CD4-positive, CD25-positive, alpha-beta regulatory T cell (primary cell): ENCODE measurements at places on chromosomes 7 and 10. TPM values are rescaled to one million over a fixed set of nuclear protein-coding genes. Genes with fewer than 3 reads are reported as not detected.

DNA sequence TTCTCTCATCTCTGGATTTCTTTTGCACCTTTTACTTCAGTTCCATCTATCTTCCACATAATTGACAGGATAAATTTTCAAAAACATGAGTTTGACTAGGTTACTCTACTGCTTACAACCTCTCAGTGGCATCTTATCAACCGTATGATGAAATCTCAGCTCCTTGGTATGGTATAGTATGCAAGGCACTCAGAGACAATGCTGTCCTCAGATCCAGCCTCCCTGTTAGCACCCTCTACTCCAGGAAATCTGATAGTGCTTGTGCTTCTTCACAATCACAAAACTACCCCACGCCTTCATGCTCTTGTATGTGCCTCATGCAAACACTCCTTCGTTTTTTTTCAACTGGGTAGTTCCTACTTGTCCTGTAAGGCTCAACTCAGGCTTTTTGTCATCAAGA lies 330.7 kb downstream of the GPR158 start:
- no peak for DNase-seq
- H3K27ac ChIP-seq = no peak overlapping the region
- H3K27me3 ChIP-seq = no peaks in the 10 kb centered on the region
- H3K36me3 ChIP-seq = no peaks in the 10 kb centered on the region

GRCh38 chr7:4169455-4169854 lies 512.6 kb upstream of the FOXK1 start:
- no peak for DNase-seq
- H3K27me3 ChIP-seq = no peaks in the 10 kb centered on the region
- H3K4me3 ChIP-seq = no peak overlapping the region
- no peaks in the 10 kb centered on the region for H3K4me1 ChIP-seq
- H3K36me3 ChIP-seq = no peaks in the 10 kb centered on the region
- no peak overlapping the region for H3K27ac ChIP-seq

DNA sequence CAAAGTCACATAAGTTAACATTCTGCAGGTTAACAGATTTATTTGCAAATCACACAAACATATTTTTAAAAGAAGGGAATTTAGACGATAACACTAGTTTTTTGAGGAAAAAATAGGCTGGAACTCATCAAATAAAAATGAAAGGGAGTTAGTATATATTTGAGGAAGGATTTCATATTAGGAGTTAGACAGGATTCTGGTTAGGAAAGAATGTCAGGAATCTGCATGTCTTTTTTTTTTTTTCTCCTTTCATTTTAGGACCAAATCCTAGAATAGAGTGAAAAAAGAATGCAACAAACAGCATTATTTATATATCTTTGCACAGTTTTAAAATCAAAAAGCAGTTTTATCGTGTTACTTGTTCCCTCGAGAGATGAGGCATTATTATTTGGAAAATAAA lies 8.9 kb upstream of the TRDMT1 start:
- peaks cover 19% of the 10 kb centered on the region for H3K4me1 ChIP-seq
- peaks cover 6% of the 10 kb centered on the region for H3K36me3 ChIP-seq
- H3K27ac ChIP-seq = no peak overlapping the region
- no peak overlapping the region for H3K4me3 ChIP-seq

DNA sequence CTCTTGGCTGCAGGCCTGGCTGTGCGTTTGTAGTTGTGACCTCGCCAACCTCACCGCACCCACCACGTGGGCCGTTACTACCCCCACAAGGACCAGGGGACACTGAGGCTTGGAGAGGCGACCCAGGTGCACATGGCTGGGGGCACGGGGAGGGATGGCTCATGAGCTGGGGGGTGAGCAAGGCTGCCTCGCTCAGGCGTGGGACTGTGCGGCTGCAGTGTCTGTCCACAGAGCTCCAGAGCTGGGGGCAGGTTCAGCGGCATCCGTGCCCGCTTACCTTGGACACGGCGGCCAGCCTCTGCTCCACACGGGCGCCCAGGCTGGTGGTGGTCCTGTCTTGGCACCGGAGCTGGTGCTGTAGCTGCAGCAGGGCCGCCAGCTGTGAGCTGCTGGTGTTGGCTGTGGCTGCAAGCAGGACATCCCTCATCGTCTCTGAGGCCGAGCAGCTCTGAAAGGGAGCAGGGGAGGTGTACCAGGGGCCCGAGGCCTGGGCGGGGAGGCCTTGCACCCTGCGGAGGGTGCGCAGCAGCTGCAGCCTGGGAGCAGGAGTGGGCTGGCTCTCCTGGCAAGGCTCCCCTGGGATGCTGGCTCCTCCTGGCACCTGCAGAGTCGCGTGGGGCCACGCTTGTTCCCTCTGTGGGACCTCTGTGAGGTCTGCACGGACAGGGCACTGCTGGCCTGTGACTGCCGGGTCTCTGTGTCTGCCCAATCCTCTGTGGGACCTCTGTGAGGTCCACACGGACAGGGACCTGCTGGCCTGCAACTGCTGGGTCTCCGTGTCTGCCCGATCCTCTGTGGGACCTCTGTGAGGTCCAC lies 60.0 kb upstream of the NKX6-2 start:
- H3K27ac ChIP-seq = no peak overlapping the region
- no peaks in the 10 kb centered on the region for H3K4me1 ChIP-seq
- H3K36me3 ChIP-seq = no peaks in the 10 kb centered on the region
- no peaks in the 10 kb centered on the region for H3K27me3 ChIP-seq
- no peak for DNase-seq
- no peak overlapping the region for H3K4me3 ChIP-seq

- H3K27ac ChIP-seq = no peak overlapping the region
- H3K4me3 ChIP-seq = no peak overlapping the region
- H3K27me3 ChIP-seq = no peaks in the 10 kb centered on the region
- H3K36me3 ChIP-seq = no peaks in the 10 kb centered on the region
- no peaks in the 10 kb centered on the region for H3K4me1 ChIP-seq
Observed at GRCh38 chr10:53387562-53387961, 615.0 kb upstream of the MBL2 start.

DNA sequence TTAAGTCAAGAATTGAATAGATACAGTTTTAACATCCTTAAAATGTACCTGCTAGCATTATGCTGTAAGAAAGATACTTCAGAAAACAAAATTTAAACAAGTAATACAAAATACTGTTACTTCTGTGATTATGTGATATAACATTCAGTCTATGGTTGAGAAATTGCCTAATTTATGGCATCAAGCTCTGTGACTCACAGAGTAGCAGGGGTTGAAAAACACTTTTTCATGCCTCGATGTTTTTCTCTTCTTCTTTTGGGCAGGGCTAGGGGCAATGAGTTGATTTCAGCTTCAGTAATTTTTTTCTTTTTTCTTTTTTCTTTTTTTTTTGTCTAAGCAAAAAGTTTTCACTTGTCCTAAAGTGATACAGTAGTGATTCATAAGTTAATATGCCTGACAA lies 209.2 kb downstream of the MBL2 start:
- no peak overlapping the region for H3K27ac ChIP-seq
- H3K27me3 ChIP-seq = no peaks in the 10 kb centered on the region
- no peaks in the 10 kb centered on the region for H3K36me3 ChIP-seq
- no peak for DNase-seq

DNA sequence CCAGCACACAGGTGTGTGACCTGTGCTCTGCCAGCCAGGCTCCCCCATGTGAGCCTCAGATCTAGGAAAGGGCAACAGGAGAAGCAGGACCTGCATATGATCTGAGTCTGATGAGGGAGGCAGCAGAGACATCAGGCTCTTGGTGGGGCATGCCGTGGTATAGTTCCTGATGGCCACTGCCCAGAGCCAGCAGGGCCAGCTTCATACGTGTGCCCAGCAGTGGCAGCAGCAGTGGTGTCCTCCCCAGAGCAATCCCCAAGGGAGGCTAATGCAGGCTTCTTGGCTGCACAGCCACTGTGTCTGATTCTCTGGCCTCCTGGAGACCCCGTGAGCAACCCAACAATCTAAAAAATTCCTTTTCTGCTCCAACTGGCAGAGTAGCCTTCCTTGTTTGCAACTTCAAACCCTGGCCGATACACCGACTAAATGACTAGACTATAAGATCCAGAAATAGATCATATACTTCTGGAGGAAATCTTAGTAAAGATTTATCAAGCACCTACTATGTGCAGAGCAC lies 230.6 kb upstream of the ZMIZ1 start:
- H3K36me3 ChIP-seq = no peaks in the 10 kb centered on the region
- no peak for DNase-seq
- no peak overlapping the region for H3K27ac ChIP-seq
- H3K4me1 ChIP-seq = no peaks in the 10 kb centered on the region

DNA sequence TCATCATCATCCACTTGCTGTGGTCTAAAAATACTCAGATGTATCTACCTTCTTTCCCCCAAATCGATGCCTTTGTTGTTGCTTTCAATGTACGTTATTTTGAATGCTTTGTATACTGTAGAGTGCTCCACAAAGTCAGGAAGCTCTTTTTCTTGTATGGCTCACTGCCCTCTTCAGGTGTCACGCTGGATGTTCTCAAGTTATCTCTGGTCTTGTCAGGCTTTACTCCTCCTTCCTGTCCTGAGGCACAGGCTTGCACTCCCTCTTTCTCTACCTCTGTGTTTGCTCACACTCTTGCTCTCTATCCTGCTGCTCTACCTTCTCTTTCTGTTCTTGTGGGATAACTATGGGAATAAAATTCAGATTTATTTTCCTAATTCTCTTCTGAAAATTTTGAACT lies 381.3 kb downstream of the NRG3 start:
- H3K27ac ChIP-seq = no peak overlapping the region
- no peaks in the 10 kb centered on the region for H3K4me1 ChIP-seq
- H3K36me3 ChIP-seq = no peaks in the 10 kb centered on the region
- DNase-seq = no peak

DNA sequence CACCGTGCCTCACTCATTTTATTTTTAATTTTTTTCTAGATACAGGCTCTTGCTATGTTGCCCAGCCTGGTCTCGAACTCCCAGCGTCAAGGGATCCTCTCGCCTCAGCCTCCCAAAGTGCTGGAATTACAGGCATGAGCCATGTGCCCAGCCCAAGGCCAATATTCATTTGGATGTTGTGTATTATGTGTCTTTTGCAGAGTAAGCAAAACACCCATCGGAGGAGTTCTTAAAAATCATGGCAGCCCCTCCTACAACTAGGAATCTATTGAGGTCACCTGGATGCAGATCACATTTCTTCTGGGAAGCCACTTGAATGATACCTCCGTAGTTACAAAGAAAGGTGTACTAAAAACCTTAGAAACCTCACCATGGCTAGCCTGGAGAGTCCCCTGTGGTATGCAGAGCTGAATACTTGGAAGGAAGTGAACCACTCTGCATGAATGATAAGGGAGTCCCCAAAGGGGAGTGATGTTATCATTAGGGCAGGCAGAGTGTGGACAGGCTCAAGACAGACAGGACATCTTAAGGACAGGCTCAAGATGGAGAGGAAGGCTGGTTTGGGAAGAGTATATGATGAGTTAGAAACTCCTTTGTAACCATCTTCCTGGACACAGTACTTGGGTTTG lies 185.7 kb downstream of the TAX1BP1 start:
- H3K36me3 ChIP-seq = no peaks in the 10 kb centered on the region
- H3K27ac ChIP-seq = no peak overlapping the region

DNA sequence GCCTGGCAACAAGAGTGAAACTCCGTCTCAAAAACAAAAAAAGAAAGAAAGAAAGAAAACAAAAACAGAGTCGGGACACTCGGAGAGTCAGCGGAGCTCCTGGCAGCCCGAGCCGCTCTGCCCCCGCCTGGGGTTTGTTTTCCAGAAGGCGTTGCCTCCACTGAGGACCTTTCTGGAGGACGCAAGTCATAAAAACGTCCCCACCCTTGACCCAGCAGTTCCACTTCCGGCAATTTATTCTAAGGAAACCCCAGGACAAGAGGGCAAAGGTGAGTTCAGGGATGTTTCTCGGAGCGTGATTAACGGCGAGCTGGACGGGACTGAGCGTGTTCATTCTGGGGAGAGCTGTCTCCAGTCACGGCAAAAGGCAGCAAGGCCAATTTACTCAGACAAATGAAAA lies 27.0 kb upstream of the SUN1 start:
- H3K4me1 ChIP-seq = no peaks in the 10 kb centered on the region
- no peak for DNase-seq
- no peaks in the 10 kb centered on the region for H3K27me3 ChIP-seq
- H3K27ac ChIP-seq = no peak overlapping the region

Gene CCL26
- not detected for polyA plus RNA-seq

- no peaks in the 10 kb centered on the region for H3K27me3 ChIP-seq
- no peak overlapping the region for H3K4me3 ChIP-seq
- no peaks in the 10 kb centered on the region for H3K4me1 ChIP-seq
- no peak for DNase-seq
- H3K36me3 ChIP-seq = no peaks in the 10 kb centered on the region
Observed at GRCh38 chr7:122262246-122262645, 42.3 kb downstream of the FEZF1 start.

GRCh38 chr7:105198223-105198622 lies 184.2 kb downstream of the KMT2E start:
- H3K27me3 ChIP-seq = no peaks in the 10 kb centered on the region
- H3K27ac ChIP-seq = no peak overlapping the region
- no peaks in the 10 kb centered on the region for H3K4me1 ChIP-seq
- peaks cover 40% of the 10 kb centered on the region for H3K36me3 ChIP-seq
- H3K4me3 ChIP-seq = no peak overlapping the region

Gene FEZF1
- not detected for polyA plus RNA-seq

DNA sequence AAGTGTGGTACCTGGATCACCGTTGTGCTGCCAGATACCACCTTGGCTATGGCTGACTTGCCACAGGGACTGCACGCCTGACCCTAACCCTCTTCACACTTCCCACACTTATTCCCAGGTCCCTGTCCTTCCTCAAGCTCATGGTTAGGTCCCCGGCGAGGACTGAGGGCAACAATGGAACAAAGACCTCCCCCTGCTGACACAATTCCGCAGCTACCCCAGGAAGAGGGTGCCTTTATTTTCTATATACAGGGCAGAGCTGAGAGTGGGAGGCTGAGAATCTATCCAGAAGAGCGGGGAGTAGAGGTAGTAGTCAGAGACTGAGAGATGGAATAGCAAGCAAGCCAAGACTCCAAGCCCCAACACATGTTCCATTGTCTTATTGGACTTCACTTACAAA lies 118.1 kb upstream of the SEM1 start:
- DNase-seq = no peak
- no peaks in the 10 kb centered on the region for H3K27me3 ChIP-seq
- H3K4me1 ChIP-seq = no peaks in the 10 kb centered on the region
- no peak overlapping the region for H3K4me3 ChIP-seq
- no peaks in the 10 kb centered on the region for H3K36me3 ChIP-seq
- H3K27ac ChIP-seq = no peak overlapping the region

- H3K4me3 ChIP-seq = no peak overlapping the region
- H3K27ac ChIP-seq = no peak overlapping the region
- no peaks in the 10 kb centered on the region for H3K36me3 ChIP-seq
- DNase-seq = no peak
- no peaks in the 10 kb centered on the region for H3K27me3 ChIP-seq
Observed at GRCh38 chr7:132609906-132610520, 33.7 kb upstream of the PLXNA4 start.

- H3K27ac ChIP-seq = no peak overlapping the region
- peak overlapping the region; percentile 14 for H3K4me3 ChIP-seq
- no peak for DNase-seq
- H3K4me1 ChIP-seq = peaks cover 15% of the 10 kb centered on the region
Observed at GRCh38 chr10:84341983-84342382, 13.6 kb downstream of the CCSER2 start.
